ENCODE measurements at places on chromosomes 5 and 9.

- DNase-seq: no peak
Measured at GRCh38 chr5:113723021-113723420, 209.5 kb downstream of the YTHDC2 start.

GRCh38 chr9:135120249-135120648 lies 32.8 kb downstream of the OLFM1 start:
- no peak for DNase-seq

DNA sequence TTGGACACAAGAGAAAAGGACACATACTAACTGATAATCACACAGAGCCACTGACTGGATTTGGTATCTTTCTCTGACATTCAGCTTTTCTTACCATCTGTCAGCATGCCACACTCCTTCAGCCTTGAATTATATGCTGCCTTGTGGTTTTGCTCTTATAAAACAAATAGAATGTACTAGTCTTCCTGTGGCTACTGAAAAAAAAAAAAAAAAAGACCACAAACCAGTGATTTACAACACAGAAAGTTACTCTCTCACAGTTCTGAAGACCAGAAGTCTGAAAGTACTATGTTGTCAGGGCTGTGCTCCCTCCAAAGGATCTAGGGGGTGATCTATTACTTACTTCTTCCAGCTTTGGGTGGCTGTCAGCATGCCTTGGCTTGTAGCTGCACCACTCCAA lies 82.3 kb downstream of the THBS4 start:
- no peak for DNase-seq

GRCh38 chr5:90865180-90865579 lies 306.6 kb downstream of the ADGRV1 start:
- no peak for DNase-seq

- DNase-seq: no peak
Measured at GRCh38 chr5:119070578-119070827, 384 bp upstream of the DMXL1 start.

GRCh38 chr5:68548959-68549676 lies 333.6 kb downstream of the PIK3R1 start:
- DNase-seq: no peak

- no peak for DNase-seq
Measured at GRCh38 chr5:81854485-81854884, 103.6 kb upstream of the SSBP2 start.

DNA sequence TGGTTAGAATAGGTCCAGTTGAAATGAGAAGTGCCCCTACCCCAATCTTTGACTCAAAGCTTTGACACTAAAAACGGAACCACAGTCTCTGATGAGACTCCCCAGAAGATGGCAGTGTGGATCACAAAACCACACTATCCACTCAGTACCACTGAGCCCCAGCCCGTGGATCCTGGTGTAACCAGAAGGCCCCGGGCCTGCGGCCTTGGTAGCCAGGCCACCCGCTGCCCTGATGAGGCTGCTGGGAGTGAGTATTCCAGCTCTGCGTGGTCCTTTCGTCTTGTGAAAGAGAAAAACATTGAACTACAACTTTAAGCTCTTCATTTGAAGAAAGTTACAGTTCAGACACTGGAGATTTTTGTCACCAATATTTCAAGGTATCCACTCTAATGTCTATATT lies 42.2 kb upstream of the FBP1 start:
- peak; percentile 71 for DNase-seq

- peak; percentile 5 for DNase-seq
Measured at GRCh38 chr5:147949711-147950573, 43.6 kb upstream of the C5orf46 start.

DNA sequence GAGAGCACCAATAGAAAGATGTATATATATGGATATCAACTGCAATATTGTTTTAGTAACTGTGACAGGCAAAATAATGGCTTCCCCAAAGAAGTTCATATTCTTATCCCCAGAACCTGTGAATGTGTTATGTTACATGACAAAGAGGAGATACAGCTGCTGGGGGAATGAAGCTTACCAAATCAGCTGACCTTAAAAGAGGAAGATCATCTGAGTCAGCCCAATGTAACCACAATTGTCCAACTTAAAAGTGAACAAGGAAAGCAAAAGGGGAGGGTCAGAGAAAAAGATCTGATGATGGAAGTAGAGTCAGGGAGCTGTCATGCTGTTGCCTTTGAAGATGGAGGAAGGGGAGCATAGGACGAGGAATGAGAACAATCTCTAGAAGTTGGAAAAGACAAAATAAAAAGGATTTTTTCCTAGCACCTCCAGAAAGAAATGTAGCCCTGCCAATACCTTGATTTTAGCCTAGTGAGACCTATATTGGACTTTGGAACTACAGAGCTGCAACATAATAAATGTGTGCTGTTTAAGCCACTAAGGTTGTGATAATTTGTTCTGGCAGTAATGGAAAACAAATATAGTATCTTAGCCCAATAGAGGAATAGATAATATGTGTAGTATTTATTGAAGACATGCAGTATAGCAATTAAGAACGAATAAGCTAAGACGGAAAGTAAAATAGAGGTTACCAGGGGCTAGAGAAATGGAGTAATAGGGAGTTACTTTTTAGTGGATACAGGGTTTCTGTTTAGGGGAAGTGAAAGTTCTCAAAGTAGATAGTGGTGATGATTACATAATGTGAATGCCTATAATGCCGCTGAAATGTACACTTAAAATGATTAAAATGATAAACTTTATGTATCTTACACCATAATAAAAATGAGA lies 115.9 kb downstream of the PIK3R1 start:
- DNase-seq: no peak

DNA sequence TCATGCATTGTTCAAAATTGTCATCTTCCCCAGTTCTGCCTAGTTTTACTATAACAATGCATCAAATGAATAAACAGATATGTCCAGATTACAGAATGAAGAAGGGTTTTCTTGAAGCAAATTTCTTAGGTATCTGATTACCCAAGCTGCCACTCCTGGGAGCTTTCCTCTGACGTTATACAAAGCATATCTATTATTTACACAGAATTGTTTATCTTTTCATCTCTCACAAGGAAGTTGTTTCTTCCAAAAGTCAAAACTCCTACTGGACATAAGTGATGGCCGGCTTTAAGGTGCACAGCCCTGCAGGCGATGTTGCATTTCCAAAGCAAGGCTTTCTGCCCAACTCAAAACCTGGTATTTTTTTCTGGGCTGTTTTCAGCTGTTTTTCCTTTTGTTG lies 73.4 kb upstream of the ANKH start:
- DNase-seq: no peak

GRCh38 chr9:130912932-130913598 lies 16.5 kb upstream of the QRFP start:
- peak; percentile 28 for DNase-seq

All from GM04504 (cell line).